K562 (cell line): ENCODE measurements at places on chromosomes 6 and 20. TPM values are rescaled to one million over a fixed set of nuclear protein-coding genes. Genes with fewer than 3 reads are reported as not detected.
A peak's percentile ranks its signal among the peaks of the same experiment; 100 is the strongest.

DNA sequence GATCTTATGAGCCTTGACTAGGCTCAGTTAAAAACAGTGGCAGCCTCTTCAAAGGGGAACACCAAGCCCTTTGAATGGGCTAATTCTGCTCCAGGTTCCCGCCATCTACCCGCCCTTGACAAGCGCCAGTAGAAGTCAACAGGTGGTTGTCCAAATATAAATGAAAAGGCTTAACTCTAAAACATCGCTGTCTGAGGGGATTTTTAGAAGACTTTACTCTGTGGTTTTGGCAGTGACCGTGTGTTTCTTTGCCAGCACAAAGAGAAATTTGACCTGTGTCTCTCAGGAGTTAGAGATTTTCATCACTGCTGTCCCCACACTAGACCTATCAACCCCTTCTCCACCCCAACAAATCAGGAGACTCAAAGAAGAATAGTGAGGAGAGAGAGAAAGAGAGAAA is 19.8 kb upstream of the SIM1 start:
- H3K4me3 ChIP-seq: no peak overlapping the region
- no peaks in the 10 kb centered on the region for H3K36me3 ChIP-seq
- H3K4me1 ChIP-seq: no peaks in the 10 kb centered on the region
- no peak for DNase-seq

DNA sequence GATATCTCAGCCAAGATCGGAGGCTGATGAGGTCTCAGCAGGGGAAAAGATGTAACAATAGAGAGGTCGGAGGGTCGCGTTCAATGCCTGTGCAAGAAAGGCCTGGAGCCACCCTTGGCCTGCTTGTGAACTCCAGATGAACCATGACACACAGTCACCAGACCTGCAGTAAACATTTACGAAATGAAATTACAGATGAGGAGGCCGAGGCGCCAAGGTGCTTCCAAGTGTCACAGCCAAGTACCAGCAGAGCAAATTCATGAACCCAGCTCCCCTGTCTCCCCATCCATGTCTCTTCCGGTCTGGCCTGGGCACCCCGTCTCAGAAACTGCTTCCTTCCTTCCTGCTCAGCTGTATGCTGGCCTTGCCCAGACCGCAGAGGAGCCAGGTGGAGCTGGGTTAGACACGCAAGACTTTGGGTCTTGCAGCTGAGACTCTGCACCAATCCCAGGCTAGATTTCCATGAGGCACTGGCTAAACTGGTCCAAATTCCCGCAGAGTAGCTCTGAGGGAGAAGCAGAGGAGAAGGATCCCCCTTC is 48.1 kb downstream of the CHMP4B start:
- no peaks in the 10 kb centered on the region; the same call in 1 of the 2 replicates for H3K27me3 ChIP-seq
- H3K4me3 ChIP-seq: no peak overlapping the region
- H3K4me1 ChIP-seq: peaks cover 13% of the 10 kb centered on the region
- no peak for DNase-seq
- peaks cover 10% of the 10 kb centered on the region; the same call in 2 of the 3 replicates for H3K36me3 ChIP-seq

Gene NXT1
- 30.3 and 35.7 TPM in 2 replicates for total RNA-seq

Gene ECT2L
- total RNA-seq: not detected in 2 replicates

DNA sequence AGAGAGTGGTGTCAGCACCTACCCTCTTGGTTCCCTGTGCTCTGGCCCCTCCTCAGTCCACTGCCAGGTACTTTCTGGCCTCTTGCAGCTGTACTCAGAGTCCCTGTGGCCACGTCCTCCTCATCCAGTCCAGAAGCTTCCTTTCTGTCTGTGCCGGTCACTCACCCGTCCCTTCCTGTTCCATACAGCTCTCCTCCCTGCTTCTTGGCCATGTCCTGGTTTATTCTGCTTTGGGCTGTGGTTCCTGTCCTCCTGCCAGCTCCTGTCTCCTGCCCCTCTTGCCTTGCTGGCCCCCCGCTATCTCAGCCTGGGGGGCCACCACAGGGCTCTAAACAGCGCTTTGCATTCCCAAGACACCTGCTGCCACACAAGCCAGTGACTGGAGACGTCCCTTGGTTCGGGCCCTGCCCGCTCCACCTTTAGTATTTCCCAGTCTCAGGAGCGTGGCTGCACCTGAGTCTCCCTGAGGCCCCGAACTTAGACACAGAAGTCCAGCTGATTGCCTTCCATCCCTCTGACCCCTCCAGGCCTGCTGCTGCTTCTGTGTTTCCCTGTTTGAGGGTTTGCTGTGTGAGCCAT is 15.5 kb upstream of the RBM38 start:
- no peak overlapping the region for H3K27ac ChIP-seq
- H3K36me3 ChIP-seq: peaks cover 88% of the 10 kb centered on the region
- H3K4me3 ChIP-seq: no peak overlapping the region

- DNase-seq: no peak
- no peak overlapping the region for H3K4me3 ChIP-seq
- H3K27ac ChIP-seq: no peak overlapping the region
- no peaks in the 10 kb centered on the region for H3K36me3 ChIP-seq
- no peaks in the 10 kb centered on the region for H3K4me1 ChIP-seq
Observed at GRCh38 chr20:38334016-38334415, 12.3 kb upstream of the LBP start.

DNA sequence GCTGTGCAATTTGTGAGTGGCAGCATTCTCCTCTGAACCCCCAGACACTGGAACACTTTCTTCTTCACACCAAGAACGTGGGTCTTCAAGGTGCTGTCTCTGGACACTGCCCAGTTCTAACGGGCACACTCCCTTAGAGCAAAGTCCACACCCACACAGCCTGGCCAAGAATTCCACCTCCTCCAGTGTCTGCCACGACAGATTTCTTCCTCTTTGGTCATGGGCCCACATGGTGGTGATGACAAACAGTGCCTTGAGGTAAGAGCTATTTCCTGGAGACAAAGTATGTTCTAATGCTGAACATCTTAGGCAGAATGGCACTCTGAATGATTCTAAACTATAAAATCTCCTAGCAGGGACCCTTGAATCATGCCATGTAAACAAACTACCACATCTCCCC is 25.5 kb upstream of the SSTR4 start:
- no peaks in the 10 kb centered on the region for H3K36me3 ChIP-seq
- no peak overlapping the region for H3K4me3 ChIP-seq
- H3K4me1 ChIP-seq: no peaks in the 10 kb centered on the region; the same call in 1 of the 3 replicates
- H3K27me3 ChIP-seq: no peaks in the 10 kb centered on the region
- no peak for DNase-seq
- no peak overlapping the region for H3K27ac ChIP-seq

DNA sequence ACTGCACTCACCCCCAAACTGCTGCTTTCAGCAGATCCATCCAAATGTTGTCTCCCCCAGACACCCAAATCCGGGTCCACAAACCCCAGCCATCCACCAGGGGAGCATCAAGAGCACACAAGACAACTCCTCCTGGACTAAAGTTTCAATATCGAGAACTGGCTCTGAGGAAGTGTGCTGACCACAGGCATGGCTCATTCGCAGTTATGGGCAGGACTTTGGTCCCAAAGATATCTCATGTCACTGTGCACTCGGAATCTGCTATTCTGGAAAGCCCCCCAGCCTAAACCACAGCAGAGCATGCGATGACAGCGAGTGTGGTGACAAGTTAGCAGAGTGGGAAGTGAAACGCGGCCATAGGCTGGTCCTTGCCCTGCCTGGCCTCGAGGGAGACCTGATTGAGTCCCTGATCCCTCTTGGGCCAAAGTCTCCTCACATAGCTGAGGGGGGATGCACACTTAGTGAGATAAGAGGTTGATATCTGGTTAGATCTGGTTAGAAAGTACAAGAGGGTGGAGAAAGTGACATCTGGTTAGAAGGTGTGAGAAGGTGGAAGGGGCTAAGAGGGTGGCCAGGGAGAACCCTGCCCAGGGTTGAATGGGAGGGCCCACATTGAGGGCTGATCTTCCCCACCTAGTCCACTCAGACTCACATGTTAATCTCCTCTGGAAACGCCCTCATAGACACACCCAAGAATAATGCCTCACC is 149.7 kb downstream of the MRPL14 start:
- no peaks in the 10 kb centered on the region for H3K27me3 ChIP-seq
- DNase-seq: peak; percentile 58
- H3K27ac ChIP-seq: no peak overlapping the region

- H3K4me1 ChIP-seq: peaks cover 4% of the 10 kb centered on the region; the same call in 1 of the 3 replicates
- no peaks in the 10 kb centered on the region for H3K36me3 ChIP-seq
- H3K27ac ChIP-seq: no peak overlapping the region
- H3K4me3 ChIP-seq: no peak overlapping the region
- peaks cover 10% of the 10 kb centered on the region; the same call in 1 of the 3 replicates for H3K27me3 ChIP-seq
Observed at GRCh38 chr6:53437557-53438202, 88.9 kb upstream of the ELOVL5 start.

Gene CST3
- 111 and 113 TPM in 2 replicates for total RNA-seq

Gene RHAG
- total RNA-seq: 327 and 345 TPM in 2 replicates

DNA sequence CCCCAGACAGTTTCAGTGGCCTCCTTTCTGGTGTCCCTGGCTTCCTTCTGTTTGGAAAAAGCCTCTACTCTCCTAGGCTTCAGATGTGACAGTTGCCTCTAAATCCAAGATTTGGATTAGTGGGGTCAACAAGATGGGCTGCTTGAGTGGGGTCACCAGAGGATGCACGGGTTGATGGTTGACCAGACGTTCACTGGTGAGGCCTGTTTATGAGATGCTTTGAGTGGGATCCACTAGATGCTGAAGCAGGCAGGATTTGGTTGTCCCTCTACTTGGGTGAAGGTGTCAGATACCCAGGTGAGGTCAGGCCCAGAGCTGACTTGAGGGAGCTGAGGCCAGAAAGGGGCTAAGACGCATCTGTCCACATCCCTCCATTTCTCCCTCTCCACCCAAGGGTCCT is 8.1 kb upstream of the DLGAP4 start:
- H3K4me1 ChIP-seq: no peaks in the 10 kb centered on the region
- no peak overlapping the region for H3K4me3 ChIP-seq
- H3K27me3 ChIP-seq: peaks cover 7% of the 10 kb centered on the region; the same call in 1 of the 3 replicates
- no peak overlapping the region for H3K27ac ChIP-seq

Gene C6orf52
- total RNA-seq: 10.5 TPM in 2 replicates

Gene SLC32A1
- total RNA-seq: not detected in 2 replicates

DNA sequence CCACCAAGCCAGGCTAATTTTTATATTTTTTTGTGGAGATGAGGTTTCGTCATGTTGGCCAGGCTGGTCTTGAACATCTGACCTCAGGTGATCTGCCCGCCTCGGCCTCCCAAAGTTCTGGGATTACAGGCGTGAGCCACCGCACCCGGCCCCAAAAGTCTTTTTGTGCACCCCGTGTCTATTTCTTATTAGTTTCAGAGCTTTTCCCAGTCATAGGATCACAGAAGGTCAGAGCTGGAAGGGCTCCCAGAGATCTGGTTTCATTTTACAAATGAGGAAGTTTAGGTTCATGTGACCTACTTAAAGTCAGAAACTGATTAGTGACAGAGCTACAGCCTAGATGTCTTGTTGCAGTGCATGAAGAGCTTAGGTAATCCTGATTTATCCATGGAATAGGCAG is 1.6 kb upstream of the OGFRL1 start:
- H3K27ac ChIP-seq: no peak overlapping the region
- no peak overlapping the region for H3K4me3 ChIP-seq
- no peak for DNase-seq

DNA sequence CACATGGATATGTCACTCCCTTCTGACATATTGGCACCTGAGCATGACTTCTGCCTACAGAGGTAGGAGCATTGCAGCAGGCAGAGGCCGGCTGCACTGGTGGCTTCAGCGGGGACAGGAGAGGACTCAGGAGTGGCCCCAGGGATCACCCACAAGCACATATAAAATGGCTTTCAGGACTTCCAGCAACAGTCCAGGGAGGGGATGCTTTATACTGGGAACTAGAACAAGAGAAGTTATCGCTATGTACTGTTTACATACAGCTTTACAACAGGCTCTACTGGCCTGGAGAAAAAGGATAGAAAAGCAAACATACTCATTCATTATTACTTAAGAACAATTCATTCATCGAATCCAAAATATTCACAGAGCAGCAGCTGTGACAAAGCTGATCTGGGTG is 337.8 kb downstream of the THBS2 start:
- no peak overlapping the region for H3K27ac ChIP-seq
- no peak overlapping the region for H3K4me3 ChIP-seq
- no peaks in the 10 kb centered on the region for H3K36me3 ChIP-seq

Gene PTGIS
- 0.16 TPM in 1 of 2 replicates, not detected in the other for total RNA-seq

DNA sequence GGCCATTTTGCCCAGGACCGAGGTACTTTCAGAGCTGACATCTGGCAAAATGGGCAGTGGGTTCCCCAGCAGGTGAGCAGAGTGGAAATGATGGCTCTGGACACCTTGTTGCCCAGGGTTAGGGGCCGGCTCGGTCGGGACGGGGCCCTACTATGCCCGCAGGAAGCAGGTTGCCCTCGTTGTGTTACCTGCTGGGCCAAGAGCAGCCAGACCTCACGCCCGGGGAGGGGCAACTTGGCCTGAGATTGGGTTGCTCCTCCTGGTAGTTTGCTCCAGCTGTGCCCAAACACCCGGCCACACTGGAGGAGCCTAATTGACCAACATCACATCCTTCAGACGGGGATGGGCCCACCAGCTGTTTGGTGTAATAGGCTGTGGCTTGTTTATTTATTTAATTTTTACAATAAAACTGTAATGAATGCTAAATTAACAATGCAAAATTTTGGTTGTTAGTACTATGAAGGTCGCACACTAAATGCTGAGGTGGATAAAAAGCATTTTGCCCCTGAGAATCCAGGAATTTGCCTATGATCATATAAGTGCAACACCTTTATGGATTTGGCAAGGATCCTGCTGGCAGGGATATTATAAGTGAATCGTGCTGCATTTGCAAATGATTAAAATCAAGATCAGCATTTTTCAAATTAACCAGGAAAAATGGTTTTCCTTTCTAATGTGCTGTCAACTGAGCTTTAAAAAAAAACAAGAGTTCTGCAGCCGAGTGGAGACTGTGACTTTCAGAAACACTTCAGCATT is 26.6 kb upstream of the PCMTD2 start:
- H3K36me3 ChIP-seq: no peaks in the 10 kb centered on the region
- H3K27me3 ChIP-seq: peaks cover 39% of the 10 kb centered on the region
- peaks cover 43% of the 10 kb centered on the region for H3K4me1 ChIP-seq
- H3K27ac ChIP-seq: no peak overlapping the region
- H3K4me3 ChIP-seq: no peak overlapping the region
- no peak for DNase-seq

GRCh38 chr6:162533009-162533400 is 194.6 kb downstream of the PRKN start:
- DNase-seq: no peak
- H3K27ac ChIP-seq: no peak overlapping the region
- H3K4me3 ChIP-seq: no peak overlapping the region
- H3K27me3 ChIP-seq: no peaks in the 10 kb centered on the region
- H3K36me3 ChIP-seq: no peaks in the 10 kb centered on the region

Gene OVOL2
- not detected in 2 replicates for total RNA-seq

DNA sequence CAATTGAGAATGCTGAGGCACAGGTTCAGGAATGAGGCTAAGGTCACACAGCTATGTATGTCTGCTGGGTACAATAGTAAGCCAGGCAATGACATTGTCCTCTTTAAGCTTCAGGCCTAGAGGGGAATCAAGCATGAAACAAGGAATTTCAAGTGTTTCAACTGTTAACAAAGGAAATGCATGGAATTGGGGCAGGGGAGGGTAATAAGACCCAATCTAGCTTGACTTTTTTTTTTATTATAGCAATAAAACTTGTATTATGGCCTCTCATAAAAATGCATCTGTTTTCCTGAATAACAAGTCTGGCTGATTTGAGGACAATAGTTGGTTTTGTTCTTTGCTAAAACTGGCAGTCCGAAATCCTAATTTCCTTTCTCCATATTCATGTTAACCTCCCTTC is 336.7 kb downstream of the CBLN4 start:
- no peaks in the 10 kb centered on the region for H3K36me3 ChIP-seq
- no peak overlapping the region for H3K27ac ChIP-seq
- no peaks in the 10 kb centered on the region for H3K4me1 ChIP-seq

Gene PHACTR3
- not detected in 2 replicates for total RNA-seq
